Activated CD4-positive, alpha-beta T cell treated with anti-CD3 and anti-CD28 coated beads, Interleukin-10, Interleukin-2, amounts not matched to agents 100 ng/mL and 50 ng/mL, durations not matched to agents 16 hours and 8 hours (primary cell): ENCODE measurements at places on chromosomes 3 and 15.

DNA sequence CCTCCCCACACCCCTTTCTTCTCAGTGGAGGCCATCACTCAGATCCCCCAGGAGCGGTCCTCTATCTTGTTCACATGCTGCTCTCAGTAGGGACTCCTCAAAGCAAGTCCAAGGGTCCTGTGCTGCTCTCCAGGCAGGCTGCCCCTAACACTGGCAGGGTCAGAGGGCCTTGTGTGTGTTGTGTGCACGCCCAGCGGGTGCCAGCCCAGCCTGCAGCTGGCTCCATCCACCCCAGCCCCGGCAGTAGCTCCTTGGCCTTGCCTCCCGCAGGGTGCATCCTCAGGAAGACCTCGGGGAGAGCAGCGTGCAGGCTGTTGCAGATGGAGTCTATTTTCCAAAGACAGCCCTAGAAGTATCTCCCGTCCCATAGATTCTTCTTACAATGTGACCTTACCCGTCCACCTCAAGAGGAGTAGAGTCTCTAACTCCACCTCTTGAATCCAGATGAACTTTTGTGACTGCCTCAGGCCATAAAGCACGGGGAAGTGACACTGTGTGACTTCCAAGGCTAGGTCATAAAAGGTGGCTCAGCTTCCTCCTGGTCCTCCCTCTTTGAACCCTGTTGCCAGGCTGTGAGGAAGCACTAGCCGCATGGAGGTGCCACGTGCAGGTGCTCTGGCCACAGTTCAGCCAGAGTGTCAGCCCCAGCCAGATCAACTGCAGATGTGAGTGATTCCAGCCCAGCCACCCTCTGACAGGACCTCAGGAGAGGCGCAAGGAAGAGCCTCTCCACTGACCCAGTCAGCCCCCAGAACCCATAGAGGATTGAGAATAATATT, 531.6 kb downstream of the SHQ1 start:
- DNase-seq, result no peak

DNA sequence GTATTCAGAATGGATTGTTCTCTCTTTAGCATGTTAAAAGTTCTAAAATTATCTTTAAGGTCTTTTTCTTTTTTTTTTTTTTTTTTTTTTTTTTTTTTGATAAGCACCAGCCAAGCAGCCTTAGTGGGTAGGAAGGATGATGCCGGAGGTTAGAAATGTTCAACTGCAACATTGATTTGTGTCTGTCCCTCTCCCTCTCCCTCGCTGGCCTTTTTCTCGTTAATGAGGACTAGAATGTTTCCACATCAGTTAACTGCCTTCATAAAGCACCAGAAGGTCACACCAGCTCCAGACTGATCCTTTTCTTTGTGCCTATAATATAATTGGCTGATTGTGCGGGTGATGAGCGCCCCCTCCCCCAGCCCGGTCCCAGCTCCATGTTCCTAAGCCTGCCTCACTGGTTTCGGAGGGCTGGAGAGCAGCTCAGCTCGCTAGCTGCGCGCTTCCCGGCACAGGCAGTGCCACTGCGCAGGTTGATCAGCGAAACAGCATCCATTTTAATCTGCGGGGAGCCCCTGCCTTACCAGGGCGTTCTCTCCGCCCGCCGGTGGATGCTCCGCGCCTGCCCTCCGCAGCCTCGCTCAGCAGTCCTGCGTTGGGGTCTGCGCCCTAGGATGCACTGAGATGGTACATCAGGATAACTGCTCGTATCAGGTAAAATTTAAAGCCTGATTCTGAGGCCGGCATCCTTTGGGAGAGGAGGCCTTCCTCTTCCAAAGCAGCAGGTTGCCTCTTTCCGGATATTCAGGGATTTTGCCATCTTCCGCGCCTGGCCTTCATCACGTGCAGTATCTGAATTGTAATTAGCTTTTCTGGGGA, 148.9 kb upstream of the IL12A start:
- DNase-seq, result no peak

GRCh38 chr3:156017352-156018030, 102.9 kb upstream of the KCNAB1 start:
- DNase-seq, result no peak

- no peak for DNase-seq
These were observed 6.4 kb downstream of the SCN5A start for GRCh38 chr3:38643090-38643489.

GRCh38 chr3:72904163-72904562, 16.3 kb downstream of the GXYLT2 start:
- no peak for DNase-seq
